ENCODE measurements at places on chromosomes 16 and 17. TPM values are rescaled to one million over a fixed set of nuclear protein-coding genes. Genes with fewer than 3 reads are reported as not detected.
A peak's percentile ranks its signal among the peaks of the same experiment; 100 is the strongest.

Gene CDH13
- total RNA-seq: not detected

DNA sequence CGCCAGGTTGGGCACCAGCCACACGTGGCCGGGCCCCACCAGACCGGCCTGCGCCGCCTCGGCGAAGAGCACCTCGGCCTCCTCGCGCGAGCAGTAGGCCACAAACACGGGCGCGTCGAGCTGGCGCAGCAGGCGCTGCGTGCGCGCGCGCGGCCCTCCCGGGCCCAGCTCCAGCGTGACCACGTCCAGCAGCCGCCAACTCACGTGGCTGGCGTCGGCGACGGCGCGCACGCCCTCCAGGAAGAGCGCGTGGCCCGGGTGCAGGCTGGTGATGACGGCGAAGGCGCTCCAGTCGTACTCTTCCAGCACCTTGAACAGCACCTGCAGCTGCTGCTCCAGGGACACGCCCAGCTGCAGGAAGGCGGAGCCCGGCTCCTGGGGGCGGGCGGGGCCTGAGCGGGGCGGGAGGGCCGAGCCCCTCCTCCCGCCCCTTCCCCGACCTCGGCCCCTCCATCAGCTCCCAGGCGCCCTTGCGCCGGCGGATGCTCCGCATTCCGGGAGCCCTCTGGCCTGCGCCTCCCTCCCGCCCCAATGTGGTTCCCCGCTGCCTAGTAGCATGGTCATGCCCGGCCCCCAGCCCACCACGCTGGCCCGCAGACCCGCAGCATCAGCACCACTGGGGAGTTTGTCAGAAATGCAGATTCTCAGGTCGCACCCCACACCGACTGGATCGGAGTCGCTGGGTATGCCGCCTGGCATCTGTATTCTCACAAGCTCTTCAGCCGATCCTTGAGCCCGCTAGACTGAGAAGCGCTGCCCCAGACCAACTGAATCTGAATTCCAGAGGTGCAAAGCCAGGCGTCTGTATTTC is 7.2 kb downstream of the GRIN2C start:
- H3K36me3 ChIP-seq: no peaks in the 10 kb centered on the region
- H3K4me3 ChIP-seq: peak overlapping the region; percentile 67
- H3K27me3 ChIP-seq: peaks cover 40% of the 10 kb centered on the region
- H3K4me1 ChIP-seq: peaks cover 8% of the 10 kb centered on the region

GRCh38 chr16:49695782-49696413 is 160.0 kb downstream of the ZNF423 start:
- H3K27ac ChIP-seq: no peak overlapping the region
- no peaks in the 10 kb centered on the region for H3K36me3 ChIP-seq
- no peak overlapping the region for H3K4me3 ChIP-seq
- no peak for DNase-seq

Gene ZMYND15
- total RNA-seq: 0.24 TPM

Gene CMTM4
- 2.8 TPM for total RNA-seq

DNA sequence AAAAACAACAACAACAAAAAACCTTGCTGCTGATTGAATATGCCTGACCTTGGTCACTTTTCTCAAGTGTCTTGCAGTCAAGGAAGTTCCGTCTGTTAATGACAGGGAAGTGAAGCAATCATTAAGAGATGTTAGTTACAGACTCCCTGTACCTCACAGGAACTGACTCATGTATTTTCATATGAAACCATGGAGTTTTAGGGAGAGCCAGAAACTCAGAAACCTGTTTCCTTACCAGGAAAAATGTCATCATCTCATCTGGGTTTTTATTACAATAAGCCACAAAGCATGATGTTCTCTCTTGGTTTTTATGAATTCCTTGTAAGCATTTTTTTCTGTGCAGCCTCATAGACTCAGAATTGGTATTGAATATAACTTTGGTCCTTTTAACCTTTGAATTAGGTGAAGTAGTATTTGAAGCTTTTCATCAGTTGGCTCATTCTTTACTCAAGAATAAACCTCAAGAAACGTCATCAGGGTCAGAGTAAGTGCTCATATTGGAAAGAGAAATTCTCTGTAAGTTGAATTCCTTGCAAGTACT is 10.3 kb downstream of the LYRM1 start:
- peaks cover 24% of the 10 kb centered on the region for H3K4me1 ChIP-seq
- DNase-seq: no peak
- H3K27ac ChIP-seq: peak overlapping the region; percentile 75
- H3K4me3 ChIP-seq: no peak overlapping the region

DNA sequence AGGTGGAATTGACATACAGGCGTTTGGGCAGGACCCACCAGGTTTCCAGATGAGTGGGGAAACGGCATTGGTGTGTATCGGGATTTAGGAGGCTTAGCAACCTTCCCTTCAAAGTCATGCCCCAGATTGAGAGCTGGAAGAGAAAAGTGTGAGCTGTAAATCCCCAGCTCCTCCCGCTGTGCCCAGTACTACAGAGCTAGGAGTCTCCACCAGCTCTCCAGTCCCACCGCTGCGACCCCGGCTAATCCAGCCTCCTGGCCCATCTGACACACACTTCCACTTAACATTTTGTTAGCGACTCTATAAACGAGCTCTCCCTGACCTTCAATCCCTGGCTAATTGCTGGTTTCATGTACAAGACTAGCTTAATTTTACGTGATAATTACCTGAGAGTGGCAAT is 29.9 kb upstream of the LHX1 start:
- DNase-seq: no peak
- H3K36me3 ChIP-seq: no peaks in the 10 kb centered on the region
- peaks cover 32% of the 10 kb centered on the region for H3K27me3 ChIP-seq
- H3K4me3 ChIP-seq: no peak overlapping the region
- no peak overlapping the region for H3K27ac ChIP-seq

Gene LIG3
- total RNA-seq: 48.7 TPM

DNA sequence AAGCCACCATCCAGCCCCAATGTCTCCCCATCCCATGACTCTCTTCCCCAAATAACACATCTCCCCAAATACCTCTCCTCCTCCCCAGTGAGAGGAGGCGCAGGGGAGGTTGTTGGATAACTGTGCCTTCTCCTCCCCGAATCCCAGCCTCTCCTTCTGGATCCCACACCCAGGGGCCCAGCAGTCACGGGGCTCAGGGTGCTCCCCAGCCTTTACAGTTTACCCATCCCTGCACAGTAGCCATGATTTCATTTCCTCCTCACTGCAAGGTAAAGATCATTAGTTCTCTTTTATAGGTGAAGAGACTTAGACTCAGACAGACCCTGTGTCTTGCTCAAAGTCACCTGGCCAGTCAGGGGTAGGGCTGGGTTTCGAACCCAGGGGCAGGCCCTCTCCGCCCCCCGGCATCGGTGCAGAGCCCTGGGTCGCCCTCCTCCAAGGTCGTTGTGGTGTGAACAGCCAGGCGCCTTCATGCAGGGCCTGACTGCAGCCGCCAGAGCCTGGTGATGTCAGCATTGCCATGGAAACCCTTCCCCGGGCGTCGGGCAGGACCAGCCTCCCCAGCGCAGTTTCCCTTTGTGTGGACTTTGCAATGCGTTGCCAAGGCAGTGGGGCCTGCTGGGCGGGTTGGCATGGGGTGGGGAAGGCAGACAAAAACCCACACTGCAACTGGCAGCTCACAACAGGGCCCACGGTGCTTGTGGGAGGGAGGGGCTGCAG is 53.3 kb upstream of the TOB1 start:
- peak overlapping the region; percentile 50 for H3K4me3 ChIP-seq
- peak overlapping the region; percentile 88 for H3K27ac ChIP-seq
- peaks cover 32% of the 10 kb centered on the region for H3K4me1 ChIP-seq
- no peaks in the 10 kb centered on the region for H3K36me3 ChIP-seq
- no peaks in the 10 kb centered on the region for H3K27me3 ChIP-seq

All from activated CD4-positive, alpha-beta memory T cell treated with anti-CD3 and anti-CD28 coated beads for 36 hours (primary cell).